ENCODE measurements at places on chromosomes 11 and 22.

GRCh38 chr22:40434745-40435144 lies 64.4 kb downstream of the SGSM3 start:
- DNase-seq = no peak

DNA sequence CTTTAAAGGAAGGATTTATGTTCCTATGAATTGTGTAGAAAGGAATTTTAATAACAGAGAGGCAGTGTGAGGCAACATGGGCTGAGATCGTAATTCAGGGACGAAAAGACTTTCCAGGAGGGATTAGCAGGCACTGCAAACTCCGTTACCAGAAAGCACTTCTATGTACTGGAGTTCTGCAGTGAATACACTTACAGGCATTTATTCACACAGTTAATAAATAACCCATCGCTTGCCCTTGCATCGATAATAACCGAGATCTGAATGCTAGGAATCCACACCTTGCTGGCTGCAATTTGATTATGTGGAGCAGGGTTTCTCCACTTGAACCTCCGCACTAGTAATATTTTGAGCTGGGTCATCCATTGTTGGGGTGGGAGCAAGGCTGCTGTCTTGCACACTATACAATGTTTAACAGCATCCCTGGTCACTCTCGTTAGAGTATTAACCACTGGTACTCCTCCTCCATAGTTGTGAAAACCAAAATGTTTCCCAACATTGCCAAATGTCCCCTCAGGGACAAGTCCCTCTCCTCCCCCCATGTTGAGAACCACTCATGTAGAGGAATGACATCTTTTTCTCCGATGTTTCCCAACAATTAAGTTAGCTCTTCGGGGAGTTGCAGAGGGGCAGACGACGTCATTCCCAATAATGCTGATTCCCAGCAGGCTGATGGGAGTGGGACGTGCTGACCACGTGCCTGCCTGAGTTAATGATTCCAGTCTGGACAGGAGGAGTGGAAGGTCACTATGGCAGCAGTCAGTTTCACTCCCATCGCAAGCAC lies 99.5 kb downstream of the SNX19 start:
- DNase-seq = no peak

- peak; percentile 75 for DNase-seq
Measured at GRCh38 chr11:110409174-110409573, 20.6 kb upstream of the FDX1 start.

DNA sequence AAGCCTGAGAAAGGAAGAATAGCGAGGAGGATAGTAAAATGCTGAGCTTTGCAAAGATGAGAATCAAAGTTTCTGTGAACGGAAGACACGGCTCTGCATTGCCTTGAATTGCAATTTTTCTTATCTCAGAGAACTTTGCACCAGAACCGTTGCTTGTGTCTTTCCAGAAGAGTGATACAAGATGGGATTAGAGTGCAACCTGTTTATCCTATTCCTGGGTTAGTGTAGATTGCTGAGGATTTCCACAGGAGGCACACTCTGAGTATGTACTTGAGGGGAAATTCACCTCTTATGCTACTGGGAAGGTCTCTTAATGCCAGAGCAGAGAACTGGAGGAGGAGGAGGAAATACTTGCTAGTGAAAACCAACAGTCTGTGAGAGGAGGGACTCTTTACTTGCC lies 377.5 kb downstream of the OPCML start:
- no peak for DNase-seq

GRCh38 chr11:9700105-9700801 lies 36.4 kb downstream of the SWAP70 start:
- DNase-seq = no peak

Data from choroid plexus epithelial cell (primary cell).